ENCODE measurements at places on chromosomes 3 and 15.

- no peak for DNase-seq
Measured at GRCh38 chr3:99774467-99774866, 43.2 kb upstream of the CMSS1 start.

DNA sequence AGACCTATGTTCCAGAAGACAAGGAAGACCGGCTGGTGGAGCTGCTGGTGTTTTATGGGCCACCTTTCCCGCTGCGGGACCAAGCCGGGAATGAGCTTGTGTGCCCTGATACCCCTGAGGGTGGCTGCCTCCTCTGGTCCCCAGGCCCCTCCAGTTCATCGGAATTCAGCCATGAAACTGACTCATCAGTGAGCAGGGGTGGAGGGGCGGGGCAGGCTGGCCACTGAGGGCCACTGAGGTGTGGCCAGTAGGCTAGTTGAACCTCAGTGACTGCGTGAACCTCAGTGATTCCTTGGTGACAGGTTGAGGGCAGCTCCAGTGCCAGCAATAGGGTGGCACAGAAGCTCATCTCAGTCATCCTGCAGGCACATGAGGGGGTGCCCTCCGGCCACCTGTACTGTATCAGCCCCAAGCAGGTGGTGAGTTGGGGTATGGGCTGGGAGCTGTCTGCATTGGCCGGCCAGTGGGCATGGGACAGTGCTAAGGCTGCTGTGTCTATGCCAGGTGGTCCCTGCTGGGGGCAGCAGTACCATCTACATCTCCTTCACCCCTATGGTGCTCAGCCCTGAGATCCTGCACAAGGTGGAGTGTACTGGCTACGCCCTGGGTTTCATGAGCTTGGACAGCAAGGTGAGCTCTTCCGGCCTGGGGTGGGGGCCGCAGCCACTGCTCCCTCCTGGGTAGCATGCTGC, 20.3 kb downstream of the ACAA1 start:
- DNase-seq: no peak

DNA sequence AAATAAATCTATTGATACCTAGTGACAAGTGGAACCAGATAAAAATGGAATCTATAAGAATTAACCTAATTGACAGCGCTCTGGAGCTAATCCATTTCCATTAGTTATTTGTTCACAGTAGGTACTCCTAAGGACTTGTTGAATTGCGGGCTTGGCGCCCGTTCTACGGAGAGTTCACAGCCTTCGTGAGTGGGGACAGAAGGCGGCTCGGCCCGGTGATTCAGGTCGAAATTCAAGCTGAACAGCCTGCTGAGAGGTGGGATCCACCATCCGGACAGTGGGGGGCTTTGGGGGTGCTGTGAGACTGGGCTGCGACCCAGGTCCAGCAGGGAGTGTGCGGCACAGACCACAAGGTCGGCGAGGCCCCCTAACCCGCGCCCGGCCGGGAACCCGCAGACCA, 779 bp upstream of the CTNNB1 start:
- DNase-seq: no peak

GRCh38 chr3:135125171-135125801, 330.2 kb downstream of the EPHB1 start:
- DNase-seq: no peak

DNA sequence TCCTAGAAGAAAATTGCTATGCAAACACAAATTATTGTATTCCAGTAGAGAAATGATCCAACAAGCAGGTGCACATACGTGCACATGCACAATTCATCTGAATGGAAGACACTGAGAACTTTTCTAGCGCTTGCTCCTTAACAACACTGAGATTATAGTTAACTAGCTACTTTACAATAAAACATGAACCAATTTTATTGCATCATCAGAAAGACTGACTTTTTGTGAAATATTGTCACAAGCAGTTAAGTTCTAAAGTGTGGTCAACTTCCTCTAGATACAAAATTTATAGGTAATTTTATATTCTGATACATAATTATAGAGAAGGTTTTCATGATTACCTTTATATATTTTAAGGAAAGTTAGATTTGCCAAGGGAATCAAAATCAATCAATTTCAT, 135.4 kb downstream of the ABI3BP start:
- no peak for DNase-seq

- no peak for DNase-seq
Measured at GRCh38 chr3:98914210-98915080, 12.9 kb upstream of the DCBLD2 start.

- DNase-seq: no peak
Measured at GRCh38 chr3:138479438-138479863, 45.0 kb downstream of the ESYT3 start.

DNA sequence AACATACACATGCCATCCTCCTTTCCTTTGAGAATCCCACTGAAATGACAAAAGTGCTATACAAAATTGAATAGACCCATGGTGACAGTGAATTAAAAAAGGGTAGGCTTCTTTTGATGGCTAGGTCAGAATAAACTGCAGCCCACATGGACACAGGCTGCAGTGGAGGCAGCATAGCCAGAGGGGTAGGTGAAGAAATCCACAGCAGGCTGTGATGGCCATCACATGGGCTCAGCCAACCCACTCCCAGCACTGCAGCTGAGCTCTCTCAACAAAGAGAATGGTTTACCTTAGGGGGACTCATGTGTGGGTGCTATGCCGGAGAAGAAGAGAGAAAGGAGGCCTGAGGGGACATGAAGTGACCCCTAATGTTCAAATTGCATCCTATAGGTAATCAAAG, 331.1 kb downstream of the CHST2 start:
- DNase-seq: no peak

DNA sequence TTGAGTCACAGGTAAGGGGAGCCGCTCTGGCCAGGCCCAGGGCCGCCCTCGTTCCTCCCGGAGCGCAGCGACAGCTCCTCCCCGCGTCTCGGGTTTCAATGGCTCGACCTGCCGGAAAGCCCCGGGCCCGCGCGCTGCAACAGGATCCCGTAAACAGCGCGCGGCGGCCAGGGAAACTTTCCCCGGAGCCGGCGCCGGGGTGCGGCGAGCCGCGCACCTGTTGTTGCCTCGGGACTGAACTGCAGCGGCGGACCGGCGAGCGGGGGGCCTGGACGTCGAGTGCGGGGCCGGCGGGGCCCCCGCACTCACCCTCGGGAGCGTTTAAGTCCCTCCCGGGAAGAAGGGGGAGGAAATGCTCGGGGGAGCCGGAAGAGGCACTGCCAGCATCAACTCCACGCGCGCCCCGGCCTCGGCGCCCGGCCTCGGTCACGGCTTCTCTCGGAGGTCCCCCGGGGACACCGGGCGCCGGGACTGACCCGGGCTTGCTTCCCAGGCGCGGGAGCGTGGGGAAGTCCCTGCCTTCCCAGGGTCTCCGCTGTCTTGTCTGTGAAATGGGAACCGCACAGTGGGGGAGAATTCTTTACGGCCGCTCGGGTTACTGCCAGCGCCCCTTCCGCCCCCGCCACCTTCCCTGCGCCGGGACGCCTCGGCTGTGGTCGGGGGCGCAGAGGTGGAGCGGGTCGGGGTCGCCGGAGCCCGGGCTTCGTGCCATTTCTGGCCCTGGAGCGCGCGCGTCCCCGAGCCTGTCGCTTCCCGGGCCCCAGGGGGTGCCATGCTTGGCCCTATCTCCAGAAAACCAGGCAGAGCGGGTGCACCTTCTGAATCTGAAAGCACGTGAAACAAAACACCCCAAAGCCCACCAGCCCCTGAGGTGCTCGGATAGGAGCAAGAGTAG, 7.5 kb upstream of the PGPEP1L start:
- no peak for DNase-seq

- DNase-seq: no peak
Measured at GRCh38 chr3:16888785-16889607, 4.2 kb downstream of the PLCL2 start.

DNA sequence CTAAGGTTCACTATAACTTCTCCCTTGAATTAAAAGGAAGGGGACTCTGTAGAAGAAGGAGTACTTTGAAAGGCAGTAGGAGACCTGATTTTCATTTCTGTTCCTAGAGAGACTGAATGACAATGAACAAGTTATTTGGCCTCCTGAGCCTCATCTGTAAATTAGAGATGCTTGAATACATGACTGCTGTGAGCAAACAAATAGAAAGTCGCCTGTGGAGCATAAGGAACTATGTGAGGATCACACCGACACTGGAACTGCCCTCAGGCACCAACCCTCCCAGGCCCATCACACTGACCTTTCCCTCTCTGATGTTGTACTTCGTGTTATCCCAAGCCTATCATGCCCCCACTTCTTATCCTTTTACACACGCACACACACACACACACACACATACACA, 48.6 kb downstream of the IMPG2 start:
- no peak for DNase-seq

DNA sequence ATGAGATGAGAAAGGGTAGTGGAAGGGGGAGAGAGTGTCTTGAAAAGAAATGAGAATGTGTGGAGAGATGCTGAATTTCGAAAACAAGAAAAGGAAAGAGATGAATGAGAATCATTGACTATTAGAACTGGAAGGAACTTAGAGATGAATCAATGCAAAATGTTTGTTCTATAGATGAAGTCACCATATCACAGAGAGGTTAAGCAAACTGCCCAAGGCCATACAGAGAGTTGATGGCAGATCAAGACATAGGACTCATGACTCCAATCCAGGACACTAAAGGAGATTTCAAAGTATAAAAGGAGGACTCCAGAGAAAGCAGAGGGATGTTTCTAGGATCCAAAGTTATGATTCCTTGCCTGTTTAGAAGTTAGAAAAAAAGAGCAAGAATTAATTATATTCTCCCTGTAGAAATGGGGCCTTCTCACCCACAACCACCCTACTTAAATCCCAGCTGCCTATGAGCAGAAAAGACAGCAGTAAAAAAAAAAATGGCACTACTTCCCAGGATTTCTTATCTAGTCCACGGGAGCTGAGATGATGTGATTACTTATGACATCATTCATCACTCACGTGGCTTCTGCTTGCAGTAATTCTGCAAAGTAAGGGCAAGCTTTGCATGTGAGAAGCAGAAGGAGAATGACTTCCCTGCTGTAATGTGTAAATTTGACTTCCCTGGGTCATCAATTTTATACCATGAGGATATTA, 210.8 kb upstream of the MRPL3 start:
- no peak for DNase-seq

GRCh38 chr15:41961001-41961518, 11.3 kb downstream of the EHD4 start:
- no peak for DNase-seq

- no peak for DNase-seq
Measured at GRCh38 chr3:54123003-54123775, 837 bp downstream of the CACNA2D3 start.

DNA sequence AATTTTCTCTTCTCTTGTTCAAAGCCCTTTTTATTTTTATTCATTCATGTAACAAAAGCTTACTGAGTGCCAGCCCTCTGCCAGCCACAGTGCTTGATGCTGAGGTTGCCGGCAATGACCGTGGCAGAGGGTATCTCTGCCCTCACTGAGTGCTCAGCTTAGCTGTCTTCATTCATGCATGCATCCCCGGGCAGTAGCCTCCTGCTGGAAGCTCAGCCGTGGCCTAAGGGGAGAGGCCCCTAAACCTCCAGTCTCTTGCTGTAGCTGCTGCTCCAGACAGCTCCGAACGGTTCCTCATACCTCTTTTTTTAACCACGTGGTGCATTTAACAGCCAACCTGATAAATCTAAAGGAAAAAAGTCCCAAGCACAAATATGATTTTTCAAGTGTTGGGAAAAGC, 34.6 kb upstream of the CCDC66 start:
- no peak for DNase-seq

- DNase-seq: no peak
Measured at GRCh38 chr3:60445446-60445845, 805.8 kb downstream of the FHIT start.

GRCh38 chr3:134885877-134886621, 91.0 kb downstream of the EPHB1 start:
- no peak for DNase-seq

DNA sequence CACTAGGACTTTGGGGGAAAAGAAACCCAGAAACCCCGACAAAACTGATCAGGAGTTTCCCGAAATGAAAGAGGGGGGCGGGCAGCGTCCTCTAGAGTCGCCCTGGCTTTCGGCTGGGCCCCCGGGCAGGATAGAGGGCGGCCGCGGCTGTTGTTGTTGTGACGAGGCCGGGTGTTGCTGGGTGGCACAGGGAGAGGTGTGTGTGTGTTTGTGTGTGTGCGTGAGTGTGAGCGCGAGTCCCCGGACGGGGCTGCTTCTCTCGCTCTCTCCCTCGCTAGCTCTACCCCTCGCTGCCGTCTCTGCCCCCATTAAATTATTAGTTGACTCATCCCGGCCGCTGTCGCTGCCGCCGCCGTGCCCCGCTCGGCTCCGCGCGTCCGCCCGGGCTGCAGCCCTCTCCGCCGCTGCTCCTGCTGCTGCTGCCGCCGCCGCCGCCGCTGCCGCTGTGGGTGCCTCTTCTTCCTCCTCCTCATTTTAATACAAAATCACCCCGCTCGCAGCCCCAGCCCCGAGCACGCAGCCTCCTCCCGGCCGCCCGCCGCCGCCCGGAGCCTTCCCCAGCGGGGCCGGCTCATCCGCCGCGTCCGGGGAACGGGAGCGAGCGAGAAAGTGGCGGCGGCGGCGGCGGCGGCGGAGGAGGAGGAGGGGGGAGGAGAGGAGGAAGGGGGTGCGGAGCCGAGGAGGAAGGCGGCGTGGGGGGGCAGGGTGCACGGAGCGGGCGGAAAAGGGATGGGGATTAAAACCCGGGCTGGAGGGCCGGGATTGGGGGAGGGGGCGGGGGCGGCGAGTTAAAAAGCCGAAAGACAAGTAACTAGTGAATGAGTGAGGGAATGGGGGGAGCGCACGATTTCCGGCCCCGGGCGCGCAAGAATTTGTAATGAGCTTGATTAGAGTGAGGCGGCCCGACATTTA, at the start of gene SATB1:
Gene SATB1, minus strand, starts transcription at position 611 of the 912 bp plus-strand sequence. CDS start 4,372 bp downstream, outside the sequence.
- DNase-seq: peak; percentile 36
